Glomerular endothelial cell (primary cell): ENCODE measurements at places on chromosomes 12 and 14. TPM values are rescaled to one million over a fixed set of nuclear protein-coding genes. Genes with fewer than 3 reads are reported as not detected.

DNA sequence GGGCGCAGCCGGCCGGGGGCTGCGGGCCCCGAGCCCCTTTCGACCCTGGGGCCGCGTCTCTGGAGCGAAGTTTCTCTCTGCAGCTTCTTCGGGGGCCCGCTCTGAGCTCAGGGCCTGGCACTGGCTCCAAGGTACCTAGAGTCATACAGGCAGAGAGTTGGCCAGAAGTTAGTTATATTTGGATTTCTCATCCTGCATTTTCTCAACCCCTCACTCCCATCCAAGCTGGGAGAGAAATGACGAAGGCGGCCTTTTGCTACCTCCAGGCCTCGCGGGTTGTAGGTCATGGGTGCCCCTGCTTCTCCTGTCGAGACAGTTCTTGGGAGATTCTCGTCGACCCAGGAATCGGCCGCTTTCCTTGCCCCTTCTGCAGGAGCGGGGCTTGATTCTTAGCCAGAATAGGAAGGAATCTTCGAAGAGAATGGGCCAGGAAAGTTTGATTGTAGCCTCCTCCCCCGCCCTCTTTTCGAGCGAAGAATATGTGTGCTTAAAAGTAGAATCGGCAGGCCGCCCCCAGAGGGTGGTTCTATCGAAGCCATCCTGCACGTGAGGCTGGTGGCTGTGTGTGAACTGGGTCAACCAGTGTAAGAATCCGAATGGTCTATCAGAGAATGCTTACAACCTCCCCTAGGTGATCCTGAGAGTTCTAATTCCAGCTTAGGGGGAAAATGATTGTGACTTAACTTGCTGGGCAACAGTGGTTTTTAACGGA, 785 bp downstream of the MLEC start:
- DNase-seq, result no peak

- no peak for DNase-seq
These were observed 20.3 kb upstream of the GNS start for GRCh38 chr12:64779354-64779974.

- DNase-seq, result no peak
These were observed 431.1 kb downstream of the KCNH5 start for GRCh38 chr14:62614122-62614521.

DNA sequence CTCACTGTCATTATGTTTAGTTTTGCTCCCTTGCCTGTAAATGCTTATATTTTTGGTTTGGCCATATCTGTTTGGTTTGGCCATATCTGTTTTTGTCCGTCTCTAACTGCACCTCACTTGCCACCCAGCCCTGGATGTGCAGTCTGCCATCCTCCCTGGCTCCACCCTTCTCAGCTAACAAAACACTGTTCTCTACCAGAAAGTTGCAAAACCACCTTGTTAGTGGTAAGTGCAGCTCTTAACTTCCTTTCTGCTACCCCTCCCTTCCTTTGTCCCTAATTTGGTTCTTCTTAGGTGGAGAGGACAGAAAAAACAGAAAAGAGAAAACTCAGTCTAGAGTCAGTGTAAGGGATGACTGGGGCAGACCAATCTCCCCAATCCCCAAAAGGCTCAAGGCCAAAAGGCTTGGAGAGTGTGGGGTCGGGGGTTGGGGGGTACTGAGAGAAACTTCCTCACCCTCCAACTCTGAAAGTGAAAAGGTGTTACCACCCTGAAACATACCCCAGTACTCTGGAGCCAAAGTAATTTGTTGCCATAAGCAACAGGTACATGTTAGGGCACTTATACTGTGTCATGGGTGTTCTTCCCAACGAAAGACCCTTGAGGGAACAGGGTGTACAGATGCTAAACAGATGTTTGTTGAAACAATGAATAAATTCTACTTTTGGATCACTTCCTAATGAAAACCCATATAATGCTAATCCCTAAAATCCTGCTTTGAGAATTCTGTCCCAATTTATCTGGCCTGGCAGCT, 5.0 kb downstream of the BIN2 start:
- no peak for DNase-seq

- DNase-seq, result peak; percentile 90
These were observed 17.8 kb upstream of the PDE3A start for GRCh38 chr12:20350495-20350894.

DNA sequence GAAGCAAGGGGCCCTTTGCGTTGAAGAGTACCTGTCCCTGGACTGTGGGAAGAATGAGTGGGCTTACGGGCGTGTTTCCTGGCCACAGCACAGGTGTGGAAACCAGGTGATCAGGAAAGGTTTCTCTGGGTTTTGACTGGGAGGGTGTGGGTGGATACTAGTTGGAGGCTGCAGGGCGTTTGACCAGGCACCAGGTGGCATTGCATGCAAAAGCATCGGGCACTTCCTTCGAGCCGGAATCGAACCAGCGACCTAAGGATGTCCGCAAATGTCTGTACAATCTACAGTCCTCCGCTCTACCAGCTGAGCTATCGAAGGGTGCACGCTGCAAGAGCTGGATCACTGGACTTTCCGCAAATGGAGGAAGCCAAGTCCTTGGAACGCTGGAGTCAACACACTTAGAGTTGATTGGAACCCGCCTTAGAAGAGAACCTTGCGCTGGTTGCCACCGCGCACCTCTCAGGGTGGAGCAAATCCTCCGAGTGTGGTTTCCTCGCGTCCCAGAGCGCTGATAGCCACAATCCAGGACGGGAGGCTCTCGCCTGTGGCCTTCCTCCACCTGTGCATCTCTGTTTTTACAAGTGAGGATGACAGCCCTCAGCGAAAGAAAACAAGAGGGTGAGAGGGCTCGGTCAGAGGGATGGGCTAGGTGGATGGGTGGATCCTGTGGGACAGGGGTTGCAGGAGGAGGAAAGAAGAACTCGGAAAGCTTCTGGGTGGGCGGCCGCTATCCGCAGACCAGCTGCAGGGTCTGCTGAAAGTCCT, 21.2 kb upstream of the RNASE4 start:
- DNase-seq, result no peak

DNA sequence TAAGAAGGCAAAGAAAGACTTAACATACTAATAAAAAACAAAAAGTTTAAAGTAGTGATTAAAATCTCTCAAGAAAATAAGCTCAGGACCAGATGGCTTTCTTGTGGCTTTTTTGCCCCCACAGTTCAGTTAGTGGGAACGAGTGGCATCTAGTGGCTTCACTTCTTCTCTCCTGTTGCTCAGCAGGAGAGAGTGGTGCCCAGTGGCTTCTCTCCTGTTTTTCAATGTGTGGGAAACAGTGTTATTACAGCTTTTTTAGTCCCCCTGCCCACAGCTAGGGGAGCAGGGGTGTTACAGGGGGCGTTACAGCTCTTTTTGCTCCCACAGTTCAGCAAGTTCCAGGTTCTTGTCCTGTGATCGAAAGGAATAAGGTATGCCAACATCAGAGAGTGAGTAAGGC, 135.2 kb downstream of the RERGL start:
- no peak for DNase-seq

DNA sequence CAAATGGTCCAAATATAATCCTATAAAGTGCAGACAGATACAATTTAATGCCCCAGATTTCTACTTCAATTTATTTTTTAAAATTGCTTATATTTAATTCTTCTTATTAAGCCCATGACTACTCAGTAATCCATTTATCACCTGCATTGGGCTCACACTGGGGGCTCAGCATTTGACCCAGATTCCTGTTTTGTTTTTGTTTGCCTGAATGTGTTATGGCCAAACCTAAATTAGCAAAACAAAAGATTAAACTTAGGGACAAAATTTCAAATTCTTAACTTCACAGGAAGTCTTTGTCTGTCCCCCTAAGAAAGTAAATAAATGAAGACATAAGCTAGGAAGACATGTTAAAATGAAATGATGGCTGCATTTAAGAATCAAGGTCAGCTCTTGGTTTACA, 322.3 kb downstream of the RMST start:
- no peak for DNase-seq

Gene GYS2
- not detected in 2 replicates for total RNA-seq

Gene BICD1
- total RNA-seq, result 15.1 and 33.0 TPM in 2 replicates
